Stimulated activated memory B cell treated with anti-CD40 and anti-IgM and Interleukin-4, amounts not matched to agents 10 μg/mL and 1 μg/mL and 100 μg/mL, for 72 hours (primary cell): ENCODE measurements at places on chromosomes 2 and 18.
A peak's percentile ranks its signal among the peaks of the same experiment; 100 is the strongest.

DNA sequence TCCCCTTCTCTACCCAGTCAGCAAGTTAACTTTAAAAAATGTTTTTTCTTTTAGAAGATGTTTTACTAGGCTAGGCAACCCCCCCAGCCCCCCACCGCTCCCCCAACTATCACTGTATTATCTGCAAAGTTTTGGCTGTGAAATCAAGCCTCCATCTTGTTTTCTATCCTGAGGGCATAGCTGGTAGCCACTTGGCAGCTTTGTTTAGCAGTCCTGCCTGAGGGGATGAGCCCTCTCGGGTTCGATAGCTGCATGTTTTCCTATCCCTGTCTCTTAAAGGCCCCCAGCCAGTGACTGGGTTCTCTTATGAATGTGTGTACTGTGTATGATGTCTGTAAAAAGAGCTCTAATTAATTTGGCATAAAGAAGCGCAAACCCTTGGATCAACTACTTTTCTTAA, 43.4 kb downstream of the MRO start:
- no peak for ATAC-seq

GRCh38 chr18:80238651-80239260, 8.6 kb downstream of the PARD6G start:
- ATAC-seq, result no peak

- ATAC-seq, result no peak
These were observed 15.9 kb downstream of the SCG2 start for GRCh38 chr2:223586261-223586660.

DNA sequence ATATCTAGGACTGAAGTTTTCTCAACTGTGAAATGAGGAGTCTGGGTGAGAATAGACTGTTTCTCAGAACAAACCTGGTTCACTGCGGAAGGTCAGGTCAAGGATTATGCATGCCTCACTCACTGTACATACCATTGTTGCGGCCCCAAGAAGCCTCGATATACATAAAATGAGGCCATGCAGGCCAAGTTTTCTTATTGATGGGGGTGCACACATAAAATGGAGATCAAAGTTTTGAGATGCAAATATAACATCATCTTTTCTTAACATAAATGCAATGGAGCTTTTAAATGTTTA, 1366.1 kb upstream of the CELF4 start:
- no peak for ATAC-seq

GRCh38 chr2:181250691-181251090, 206.5 kb upstream of the ITGA4 start:
- ATAC-seq, result no peak

DNA sequence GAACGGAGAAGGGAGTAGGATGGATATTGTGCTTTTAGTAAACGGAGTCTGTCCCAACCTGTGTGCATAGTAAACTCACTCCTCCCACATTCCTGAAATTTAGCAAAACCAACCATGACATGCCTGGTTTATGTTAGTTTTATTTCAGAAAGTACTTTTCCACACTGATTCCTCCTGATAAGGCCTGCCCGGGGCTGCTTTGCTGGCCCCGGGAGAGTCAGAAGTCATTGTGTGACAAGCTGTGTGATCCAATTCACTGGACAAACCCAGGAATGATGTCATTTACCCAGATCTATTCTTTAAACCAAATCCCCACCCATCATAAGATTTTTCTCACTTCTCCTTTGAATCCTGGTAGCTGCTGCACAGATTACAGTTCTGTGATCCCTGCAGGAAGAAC, 109.0 kb downstream of the SETBP1 start:
- ATAC-seq, result peak; percentile 50
